A549 treated with AZD2906 at 1 μM for 4 hours (cell line): ENCODE measurements at places on chromosomes 1 and 21. TPM values are rescaled to one million over a fixed set of nuclear protein-coding genes. Genes with fewer than 3 reads are reported as not detected.

Gene IQGAP3
- 13.7 to 19.1 TPM (median 15.6 TPM) in 5 replicates for total RNA-seq

Gene FMO1
- not detected in 5 replicates for total RNA-seq

Gene YIPF1
- 11.7 to 13.5 TPM (median 12.6 TPM) in 5 replicates for total RNA-seq

Gene PLK3
- 12.5 to 18.2 TPM (median 15.1 TPM) in 5 replicates for total RNA-seq

Gene FAM163A
- total RNA-seq, result 0.02 TPM in 2 of 5 replicates, not detected in the others

Gene PPM1J
- 0.79 to 1.0 TPM (median 0.90 TPM) in 5 replicates for total RNA-seq

Gene OR14K1
- total RNA-seq, result not detected in 5 replicates

Gene YBX1
- total RNA-seq, result 725 to 772 TPM (median 737 TPM) in 5 replicates

Gene CD52
- not detected in 5 replicates for total RNA-seq

Gene CD247
- 0.36 to 0.86 TPM (median 0.64 TPM) in 5 replicates for total RNA-seq

Gene BARHL2
- total RNA-seq, result not detected in 5 replicates

Gene RIPPLY3
- total RNA-seq, result 0.33 to 0.67 TPM (median 0.54 TPM) in 5 replicates

Gene OR2L13
- total RNA-seq, result not detected in 5 replicates

Gene IL19
- total RNA-seq, result 0.08 to 0.11 TPM (median 0.09 TPM) in 3 of 5 replicates, not detected in the others

Gene S100A14
- total RNA-seq, result 0.23 to 0.66 TPM (median 0.46 TPM) in 5 replicates

Gene FCAMR
- not detected in 5 replicates for total RNA-seq

Gene LEFTY1
- 0.85 to 1.9 TPM (median 1.4 TPM) in 5 replicates for total RNA-seq

Gene TNFRSF9
- 1.8 to 3.2 TPM (median 2.3 TPM) in 5 replicates for total RNA-seq

Gene CFAP107
- not detected in 5 replicates for total RNA-seq

Gene SLC1A7
- total RNA-seq, result 0.03 TPM in 1 of 5 replicates, not detected in the others

Gene CFHR5
- not detected in 5 replicates for total RNA-seq

Gene GJC2
- total RNA-seq, result 0.34 to 0.54 TPM (median 0.46 TPM) in 5 replicates

Gene LCE1B
- 0.06 to 0.10 TPM (median 0.08 TPM) in 3 of 5 replicates, not detected in the others for total RNA-seq
